ENCODE measurements at places on chromosomes 7 and 10.

- no peak for DNase-seq
Measured at GRCh38 chr7:131488361-131488760, 68.1 kb downstream of the PODXL start.

DNA sequence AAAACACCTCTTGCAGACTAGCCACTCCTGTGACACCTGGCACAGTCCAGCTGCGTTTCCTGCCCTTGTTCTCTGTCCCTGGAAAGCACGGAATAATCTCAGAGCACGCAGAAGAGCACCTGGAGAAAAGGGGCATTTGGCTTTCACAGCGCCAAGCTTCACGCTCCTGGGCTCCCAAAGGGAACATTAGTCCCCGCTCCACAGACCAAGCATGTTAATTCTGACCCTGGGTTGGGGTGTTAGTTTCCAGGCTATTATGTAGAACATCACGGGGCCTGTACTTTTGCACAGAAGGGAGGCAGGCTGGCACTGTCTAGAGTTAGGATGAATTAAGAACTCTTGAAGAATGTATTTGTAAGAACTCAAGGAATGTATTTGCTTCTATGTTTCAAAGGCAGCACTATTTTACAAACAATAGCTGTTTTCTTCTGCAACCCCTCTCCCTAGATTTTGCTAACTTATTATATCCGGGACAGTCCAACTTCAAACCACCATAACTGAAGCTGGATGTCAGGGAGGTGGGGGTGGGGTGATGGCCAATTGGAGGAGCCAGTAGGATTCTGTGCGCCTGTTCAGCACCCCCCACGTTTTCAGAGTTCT, 62.2 kb upstream of the TRIM8 start:
- no peak for DNase-seq

DNA sequence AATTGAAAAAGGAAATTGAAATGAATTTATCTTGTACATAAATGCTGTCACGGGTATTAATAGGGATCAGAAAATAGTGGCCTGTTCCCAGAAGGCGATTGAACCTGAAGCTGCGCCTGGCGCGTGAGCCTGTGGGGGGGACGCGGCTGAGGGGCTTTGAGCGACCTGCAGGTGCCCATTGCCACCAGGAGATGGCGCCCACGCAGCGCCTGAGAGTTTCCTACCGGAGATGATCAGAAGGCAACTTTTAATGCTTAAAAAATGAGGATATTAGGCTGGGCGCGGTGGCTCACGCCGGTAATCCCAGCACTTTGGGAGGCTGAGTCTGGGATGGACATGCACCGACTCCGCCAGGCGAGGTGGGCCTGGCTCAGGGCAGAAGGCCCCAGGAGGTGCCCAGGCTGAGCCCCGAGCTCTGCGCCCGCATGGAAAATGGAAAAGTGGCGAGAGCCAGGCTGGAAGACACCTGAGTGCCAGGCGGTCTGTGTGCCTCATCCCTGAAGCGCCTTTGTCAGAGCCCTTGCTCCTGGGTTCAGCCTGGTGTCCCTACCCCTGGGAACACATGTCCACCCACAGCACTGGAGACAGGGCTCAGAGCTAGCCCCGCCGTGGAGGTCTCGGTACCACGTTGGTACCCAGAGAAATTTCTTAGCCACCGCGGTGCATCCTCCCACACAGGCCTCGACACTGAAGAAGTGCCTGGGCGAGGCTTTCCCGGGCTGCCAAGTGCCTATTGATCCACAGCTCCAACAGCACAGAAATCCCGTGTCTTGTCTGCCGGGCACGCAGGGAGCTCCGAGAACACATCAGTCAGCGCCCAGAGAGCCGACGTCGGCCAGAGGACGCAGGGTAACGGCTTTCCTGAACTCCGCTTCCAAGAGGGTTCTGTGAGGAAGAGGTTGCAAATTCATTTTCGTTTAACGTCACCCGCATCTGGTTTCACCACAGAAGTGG, 117.4 kb downstream of the INPP5A start:
- peak; percentile 91 for DNase-seq

GRCh38 chr7:138205614-138206150, 129.4 kb downstream of the AKR1D1 start:
- DNase-seq = no peak

DNA sequence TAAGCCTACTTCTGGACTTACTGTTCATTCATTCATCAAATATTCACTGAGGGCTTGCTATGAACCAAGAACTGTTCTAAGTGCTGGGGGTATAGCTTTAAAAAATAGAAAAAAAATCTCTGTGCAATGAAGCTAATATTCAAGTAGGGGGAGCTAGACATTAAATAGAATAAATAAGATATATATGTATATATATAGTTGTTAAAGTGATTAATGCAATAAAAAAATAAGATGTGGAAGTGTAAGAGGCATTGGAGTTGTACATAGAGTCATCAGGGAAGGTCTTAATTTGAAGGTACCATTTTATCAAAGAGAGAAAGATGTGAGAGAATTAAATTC, 181.2 kb upstream of the AGR3 start:
- DNase-seq = no peak

GRCh38 chr10:52541006-52541473, 227.0 kb downstream of the DKK1 start:
- no peak for DNase-seq

DNA sequence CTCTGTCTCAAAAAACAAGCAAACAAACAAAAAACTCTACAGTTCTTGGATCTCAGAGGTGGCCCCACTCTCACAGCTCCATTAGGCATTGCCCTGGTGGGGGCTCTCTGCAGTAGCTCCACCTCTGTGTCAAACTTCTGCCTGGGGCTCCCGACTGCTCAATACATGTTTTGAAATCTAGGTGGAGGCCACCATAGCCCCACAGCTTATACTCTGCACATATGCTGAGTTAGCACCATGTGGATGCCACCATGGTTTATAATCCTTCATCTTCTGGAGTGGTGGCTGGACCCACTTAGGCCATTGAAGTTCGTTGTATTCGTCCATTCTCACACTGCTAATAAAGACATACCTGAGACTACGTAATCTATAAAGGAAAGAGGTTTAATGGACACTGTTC, 78.4 kb downstream of the SEPTIN14 start:
- DNase-seq = no peak

DNA sequence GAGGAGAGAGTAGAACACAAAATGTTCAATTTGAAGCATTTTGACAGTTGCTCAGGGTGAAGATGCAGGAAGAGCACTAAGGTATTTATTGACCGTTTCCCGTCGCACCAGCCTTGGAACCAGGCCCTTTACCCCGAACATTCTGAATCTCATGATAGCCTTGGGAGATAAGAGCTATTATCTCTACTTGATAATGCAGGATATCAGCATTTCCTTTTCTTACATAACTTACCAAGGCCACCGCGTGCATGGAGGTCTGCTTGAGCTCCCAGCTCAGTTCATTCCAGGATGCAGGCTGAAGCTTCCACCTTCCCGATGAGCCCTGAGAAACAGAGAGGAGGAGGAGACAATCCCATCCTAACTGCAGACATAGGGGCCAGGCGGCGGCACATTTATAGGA, 324.2 kb upstream of the COBL start:
- no peak for DNase-seq

DNA sequence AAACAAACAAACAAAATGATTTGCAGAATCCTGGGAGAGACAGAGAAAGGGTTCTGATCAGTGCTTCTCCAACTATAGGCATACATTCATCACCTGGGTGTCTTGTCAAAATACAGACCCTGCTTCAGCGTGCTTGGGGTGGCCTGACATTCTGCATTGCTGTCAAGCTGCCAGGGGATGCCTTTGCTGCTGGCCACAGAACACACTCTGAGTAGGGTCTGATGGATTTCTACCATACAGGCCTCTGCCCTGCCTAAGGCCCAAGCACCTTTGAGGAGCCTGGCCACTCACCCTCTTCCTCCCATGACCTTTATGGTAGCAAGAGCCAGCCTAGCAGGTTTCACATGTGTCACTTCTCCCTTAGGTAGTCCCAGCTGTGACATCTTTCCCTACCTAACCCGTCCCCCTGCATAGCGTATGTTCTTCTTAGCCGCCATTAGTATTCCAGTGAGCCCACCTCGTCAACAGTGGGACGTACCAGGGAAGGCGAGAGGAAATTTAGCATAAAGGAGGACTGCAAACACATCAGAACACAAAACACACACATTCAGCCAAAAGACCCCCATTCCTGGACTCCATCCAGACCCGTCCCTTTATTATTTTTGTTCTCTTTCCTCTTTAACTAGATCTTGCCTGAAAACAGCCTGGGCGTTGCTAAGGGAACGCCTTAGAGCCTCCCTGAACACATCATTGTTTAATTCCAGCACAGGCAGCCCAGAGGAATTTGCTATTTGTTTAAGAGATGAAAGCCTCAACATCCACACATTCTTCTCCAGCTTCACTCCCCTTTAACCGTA, 43.9 kb upstream of the PODXL start:
- DNase-seq = no peak

DNA sequence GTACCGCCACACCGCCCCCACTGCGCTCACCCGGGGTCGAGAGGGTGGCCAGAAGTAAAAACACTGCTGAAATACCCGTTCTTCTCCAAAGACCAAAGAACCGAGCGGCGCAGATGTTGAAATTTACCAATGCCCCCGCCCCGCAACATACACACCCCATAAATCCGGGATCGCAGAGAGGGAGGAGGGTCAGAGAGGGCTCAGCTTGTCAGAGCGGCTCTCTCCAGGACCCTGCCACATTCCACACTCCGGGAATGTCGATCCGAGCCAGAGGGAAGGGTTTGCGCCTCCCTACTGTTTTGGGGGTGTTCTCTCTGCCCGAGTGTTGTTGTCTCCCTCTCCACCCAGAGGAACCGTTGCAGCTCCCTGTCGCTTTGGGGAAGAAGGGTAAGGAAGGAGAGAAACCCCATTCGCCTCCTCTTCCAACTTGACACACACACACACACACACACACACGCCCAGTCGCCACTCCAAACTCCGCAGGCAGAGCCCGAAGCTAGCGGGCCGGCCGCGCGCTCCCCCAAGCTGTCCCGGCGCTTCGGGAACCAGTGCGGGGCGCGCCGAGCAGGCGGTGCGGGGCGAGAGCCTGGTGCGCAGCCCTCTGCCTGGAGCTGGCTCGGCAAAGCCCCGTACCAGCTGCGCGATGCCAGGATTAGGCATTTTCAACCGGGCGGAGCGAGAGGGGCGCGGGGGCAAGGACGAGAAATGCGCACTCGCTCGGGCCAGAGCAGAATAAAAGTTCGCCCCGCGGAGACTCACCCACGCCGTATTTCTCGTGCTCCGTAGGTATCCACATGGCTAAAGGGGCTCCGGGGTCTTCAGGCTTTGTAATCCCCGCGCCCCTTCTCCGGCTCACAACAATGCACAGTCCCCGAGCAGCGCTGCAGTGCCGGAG, 609 bp downstream of the DOCK4 start:
- DNase-seq = peak; percentile 13

GRCh38 chr7:47510192-47510591, 71.7 kb downstream of the TNS3 start:
- no peak for DNase-seq

DNA sequence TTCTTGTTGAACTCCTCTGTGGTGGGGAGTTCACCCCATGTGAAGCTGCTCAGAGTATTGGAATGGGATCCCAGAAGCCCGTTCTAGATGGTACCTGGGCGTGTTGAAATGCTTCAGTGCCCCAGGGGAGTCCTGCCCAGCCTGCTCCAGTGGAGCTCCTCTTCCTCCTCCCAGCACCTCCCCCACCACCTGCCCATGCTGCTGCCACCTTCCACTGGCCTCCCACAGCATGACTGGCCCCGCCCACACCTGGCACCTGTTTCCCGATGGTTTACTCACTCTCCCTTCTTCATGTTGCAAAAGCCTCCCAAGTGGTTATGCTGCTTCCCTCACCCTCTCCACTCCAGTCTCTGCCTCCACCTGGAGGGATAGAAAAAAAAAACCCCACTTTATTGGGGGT, 32.2 kb upstream of the PCBD1 start:
- no peak for DNase-seq

DNA sequence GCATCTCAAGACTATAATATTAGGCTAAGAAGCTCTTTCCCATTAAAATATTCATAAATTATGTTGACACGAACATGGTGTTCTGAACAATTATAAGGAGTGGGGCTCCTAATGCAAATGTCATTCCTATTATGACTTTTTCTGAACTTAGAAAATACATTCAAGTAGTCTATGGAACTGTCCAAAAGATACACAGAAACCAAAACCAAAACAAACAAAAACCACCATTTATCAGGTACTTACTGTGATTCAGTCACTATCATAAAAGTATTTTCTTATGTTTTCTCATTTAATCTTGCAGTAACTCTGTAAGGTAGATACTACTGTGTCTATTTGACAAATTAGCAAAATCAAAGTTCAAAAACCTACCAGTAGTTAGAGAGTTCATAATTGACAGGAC, 406.8 kb downstream of the GFRA1 start:
- DNase-seq = no peak

- DNase-seq = no peak
Measured at GRCh38 chr7:112204499-112205342, 1.5 kb downstream of the DOCK4 start.

GRCh38 chr7:154532771-154533170, 470.2 kb downstream of the PAXIP1 start:
- DNase-seq = no peak

DNA sequence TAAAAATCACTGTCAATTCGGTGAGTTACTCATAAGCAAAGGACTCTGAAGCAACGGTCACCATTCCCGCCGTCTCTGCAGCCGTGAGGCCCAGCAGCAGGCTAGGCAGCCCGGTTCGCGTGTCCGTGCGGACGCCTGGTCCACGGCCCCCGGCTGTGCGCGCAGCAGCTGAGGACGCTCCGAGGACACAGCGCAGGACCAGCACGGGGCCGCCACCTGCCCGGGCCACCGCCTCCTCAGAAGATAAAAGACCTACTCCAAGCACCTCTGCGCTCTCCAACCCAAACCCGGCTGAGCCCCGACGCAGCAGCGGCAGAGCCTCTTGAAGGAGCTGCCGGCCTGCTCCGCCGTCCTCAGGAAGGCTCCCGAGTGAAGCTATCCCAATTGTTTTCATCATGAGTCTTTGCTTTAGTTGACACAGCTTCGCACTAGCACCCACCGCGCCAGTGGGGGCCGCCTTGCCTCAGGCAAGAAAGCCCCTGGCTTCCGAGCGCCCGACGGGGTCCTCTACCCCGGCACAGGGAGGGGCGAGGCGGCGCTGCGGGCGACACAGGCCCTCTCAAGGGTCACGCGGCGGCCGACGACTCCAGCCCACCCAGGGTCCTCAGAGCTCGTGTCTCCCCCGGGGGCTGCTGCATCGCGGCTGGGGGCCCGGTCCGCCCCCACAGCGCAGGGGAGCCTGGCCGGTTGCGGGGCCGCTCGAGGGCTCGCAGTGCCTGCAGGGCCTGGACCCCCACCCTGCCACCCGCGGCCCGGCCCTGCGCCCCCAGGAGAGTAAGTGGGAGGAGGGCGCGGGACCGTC, 16.9 kb upstream of the GPR146 start:
- DNase-seq = no peak

GRCh38 chr10:19184891-19185290, 136.3 kb downstream of the MALRD1 start:
- DNase-seq = no peak
